ENCODE measurements at places on chromosomes 7 and 10. TPM values are rescaled to one million over a fixed set of nuclear protein-coding genes. Genes with fewer than 3 reads are reported as not detected.

- no peak for DNase-seq
These were observed 52.9 kb downstream of the ZNF22 start for GRCh38 chr10:45053569-45054100.

GRCh38 chr10:43350156-43350555 lies 21.3 kb upstream of the FXYD4 start:
- peak; percentile 54 for DNase-seq

PTF1A gene
- 7.5 TPM for total RNA-seq

GRCh38 chr7:132049462-132050304 lies 493.3 kb upstream of the PODXL start:
- DNase-seq: no peak

PON1 gene
- 0.24 TPM for total RNA-seq

GRCh38 chr10:125116652-125117310 lies 43.6 kb downstream of the CTBP2 start:
- no peak for DNase-seq

All from umbilical cord (tissue), 2 donors.